ENCODE measurements at places on chromosomes 1 and 21.

DNA sequence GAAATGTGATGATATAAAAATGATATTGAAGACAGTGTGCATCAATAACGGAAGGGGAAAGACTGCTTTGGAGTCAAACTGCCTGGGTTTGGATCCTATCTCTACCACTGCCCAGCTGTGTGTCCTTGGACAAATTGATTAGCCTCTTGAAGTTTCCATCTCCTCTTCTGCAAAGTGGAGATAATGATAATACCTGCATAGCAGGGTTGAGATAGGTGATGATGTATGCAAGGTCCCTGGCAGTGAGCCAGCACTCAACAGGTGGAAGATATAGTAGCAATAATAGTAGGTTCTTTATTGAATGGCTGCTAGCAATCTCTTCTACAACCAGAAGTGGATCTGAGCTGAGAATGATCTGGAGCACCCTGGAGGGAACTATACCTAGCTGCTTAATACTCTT, 166.7 kb downstream of the MIS18A start:
- no peak for DNase-seq

GRCh38 chr1:168513656-168514404, 30.0 kb downstream of the XCL2 start:
- no peak for DNase-seq

DNA sequence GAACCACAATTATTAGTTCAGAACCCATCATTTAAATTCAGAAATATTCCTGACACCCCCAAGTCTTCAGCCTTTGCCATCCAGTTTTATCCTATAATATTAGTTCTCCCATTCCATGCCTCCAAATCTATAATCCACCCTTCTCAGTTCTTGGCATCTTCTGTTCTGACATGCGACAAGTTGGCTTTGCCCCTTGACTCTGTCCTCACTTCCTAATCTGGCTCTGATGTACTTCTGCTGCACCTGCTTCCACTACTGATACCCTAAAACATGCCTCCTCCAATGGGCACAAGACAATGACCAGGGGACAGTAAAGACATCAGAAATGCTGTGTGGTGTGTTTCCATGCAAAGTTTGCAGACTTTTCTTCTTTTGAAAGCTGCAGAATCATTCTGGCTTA, 17.1 kb upstream of the FBXO28 start:
- DNase-seq: no peak

GRCh38 chr1:51014878-51015277, 44.8 kb downstream of the CDKN2C start:
- no peak for DNase-seq

DNA sequence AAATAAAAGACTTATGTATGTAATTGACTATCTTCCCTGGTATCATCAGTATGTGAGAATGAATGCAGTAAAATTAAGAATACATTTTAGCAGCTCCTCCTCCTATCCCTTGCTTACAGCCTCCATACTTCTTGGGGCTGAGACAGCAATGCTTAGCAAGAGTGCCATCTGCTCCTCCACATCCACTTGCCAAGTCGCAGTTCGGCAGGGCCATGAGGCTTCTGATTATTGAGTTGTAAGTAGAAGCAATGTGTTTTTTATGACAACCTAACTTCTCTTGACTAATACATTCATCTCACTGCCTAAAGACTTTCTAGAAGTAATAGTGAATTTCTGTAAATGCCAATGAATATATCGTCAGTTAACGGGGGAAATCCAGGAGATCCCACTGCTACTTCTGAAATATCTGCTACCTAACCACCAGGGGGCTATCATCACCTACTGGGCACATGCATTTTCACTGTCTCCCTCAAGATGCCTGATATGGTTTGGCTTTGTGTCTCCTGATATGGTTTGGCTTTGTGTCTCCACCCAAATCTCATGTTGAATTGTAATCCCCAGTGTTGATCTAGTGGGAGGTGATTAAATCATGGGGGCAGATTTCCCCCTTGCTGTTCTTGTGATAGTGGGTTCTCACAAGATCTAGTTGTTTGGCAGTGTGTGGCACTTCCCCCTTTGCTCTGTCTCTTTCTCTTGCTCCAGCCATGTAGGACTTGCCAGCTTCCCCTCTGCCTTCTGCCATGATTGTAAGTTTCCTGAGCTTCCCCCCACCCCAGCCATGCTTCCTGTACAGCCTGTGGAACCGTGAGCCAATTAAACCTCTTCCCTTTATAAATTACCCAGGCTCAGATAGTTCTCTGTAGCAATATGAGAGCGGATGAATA, 59.6 kb downstream of the EXTL2 start:
- no peak for DNase-seq

GRCh38 chr1:169003864-169004516, 102.5 kb upstream of the ATP1B1 start:
- no peak for DNase-seq

DNA sequence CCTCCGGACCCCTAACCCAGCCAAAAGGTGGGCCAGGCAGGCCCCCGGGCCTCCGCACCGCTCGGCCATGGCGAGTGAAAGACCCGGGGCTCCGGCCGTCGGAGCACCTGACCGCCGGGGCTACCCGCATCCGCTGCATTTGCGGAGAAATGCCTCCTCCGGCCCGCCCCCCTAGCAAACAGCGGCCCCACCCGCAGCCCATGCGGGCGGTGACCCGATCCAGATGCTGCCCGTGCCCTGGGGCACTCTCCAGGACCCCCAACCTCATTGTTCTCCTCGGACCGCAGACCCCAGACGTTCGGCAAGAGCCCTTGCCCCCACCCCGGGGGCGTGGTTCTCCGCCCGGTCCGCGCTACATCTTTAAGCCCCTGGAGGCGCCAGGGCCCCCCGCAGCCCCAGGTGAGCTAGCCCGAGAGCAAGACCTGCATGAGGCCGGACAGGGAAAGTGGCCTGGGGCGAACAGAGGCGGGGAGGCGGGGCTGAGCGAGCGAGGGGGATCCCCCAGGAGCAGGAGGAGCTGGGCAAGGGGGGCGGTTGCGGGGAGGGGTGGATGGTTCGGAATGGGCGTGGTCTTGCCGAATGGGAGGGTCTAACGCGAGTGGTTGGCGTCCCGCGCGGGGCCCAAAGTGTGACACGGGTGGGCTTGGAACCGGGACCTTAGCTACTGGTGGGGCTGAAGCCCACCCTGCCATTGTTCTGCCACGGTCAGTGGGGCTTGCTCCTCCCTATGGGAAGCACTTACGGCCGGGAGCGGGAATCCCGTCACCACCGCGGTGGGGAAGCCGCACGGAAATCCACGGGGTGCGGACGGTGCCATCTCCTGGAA, 6.3 kb upstream of the CRYBG2 start:
- DNase-seq: no peak

DNA sequence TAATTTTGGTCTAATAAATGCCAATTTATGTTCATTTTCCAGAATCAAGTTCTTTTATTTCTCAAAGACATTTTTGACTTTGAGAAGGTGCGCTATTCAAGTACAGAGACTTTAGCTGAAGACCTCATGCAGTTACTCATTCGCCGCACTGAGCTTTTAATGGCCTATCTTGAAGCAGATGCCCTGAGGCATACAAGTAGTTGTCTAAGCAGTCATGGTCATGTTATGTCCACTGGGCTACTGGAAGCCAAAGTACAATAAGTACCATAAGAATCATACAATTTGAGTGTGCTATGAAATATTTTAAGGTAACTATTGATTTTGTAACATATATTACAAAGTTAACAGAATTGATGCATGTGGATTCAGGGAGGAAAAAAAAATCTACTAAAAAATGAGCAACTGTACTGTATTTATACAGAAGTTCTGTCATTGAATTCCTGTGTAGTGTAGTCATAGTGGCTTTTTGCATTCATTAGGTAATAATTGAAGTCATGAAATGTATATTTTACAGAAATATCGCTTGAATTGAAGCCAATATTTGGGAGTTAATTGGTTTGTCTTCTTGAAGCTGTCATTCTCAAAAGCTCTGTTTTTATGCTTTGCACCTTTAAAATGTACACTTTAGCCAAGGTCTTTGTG, 13.5 kb upstream of the NEXN start:
- no peak for DNase-seq

DNA sequence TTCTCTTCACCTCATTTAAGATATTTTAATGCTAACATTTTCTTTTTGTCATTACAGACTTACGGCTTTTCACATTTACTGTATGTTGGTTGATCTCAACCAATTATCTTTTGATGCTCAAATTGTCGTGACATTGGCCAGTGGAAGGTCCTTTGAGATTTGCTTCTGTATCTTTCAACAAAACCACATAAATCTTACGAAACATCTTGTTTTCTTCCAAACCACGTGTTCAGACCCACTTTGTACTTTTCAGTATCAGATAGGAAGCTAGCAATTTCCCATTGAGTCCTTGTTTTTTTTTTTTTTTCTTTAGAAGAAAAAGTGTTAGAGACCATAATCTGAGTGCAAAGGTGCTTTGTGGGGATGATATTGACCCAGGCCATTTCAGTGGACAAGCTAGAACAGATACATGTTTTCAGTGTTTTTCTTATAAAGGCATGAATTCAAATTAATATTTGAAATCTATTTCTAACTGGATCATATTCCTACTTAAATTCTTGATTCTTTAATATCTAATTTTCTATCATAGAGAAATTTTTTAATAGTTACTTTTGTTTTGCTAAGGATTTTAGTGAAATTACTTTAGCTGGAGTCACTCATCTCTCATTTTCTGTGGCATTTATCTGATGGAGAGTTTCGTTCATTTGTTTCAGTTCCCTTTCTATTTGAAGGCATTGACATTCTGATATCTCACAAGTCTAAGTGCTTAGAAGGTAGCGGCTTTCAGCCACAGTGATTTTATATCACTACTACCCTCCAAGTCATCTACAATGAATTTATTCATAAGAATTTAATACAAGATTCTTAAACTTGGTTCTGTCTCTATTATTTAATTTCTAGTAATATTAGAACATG, 26.7 kb downstream of the ATG4C start:
- no peak for DNase-seq

DNA sequence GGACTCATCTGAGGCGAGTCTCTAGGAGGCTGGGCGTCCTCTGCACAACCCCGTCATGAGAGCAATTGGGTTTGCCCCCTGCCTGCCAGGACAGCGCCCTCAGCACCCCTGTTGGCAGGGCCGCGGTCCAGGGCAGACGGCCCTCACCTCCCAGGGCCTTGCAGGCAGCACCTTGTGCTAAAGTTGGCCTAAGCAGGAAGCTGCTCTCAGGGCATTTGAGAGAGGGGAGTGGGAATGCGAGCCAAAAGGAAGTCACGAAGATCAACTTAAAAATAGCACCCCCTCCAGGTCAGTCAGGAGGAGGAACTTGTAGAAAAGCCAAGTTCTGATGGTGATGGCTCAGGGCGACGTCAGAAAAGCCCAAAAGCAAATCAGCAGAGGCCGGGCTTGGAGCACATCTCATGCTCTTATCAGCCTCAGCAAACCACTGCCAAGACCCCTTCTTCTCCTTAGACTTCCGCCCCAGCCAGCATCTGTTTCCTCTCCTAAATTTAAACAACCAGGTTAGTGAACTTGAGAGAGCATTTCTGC, 12.6 kb upstream of the ADORA3 start:
- peak; percentile 14 for DNase-seq

- DNase-seq: no peak
These were observed 96.4 kb downstream of the CAMK2N1 start for GRCh38 chr1:20389571-20389970.

- peak; percentile 19 for DNase-seq
These were observed 49.2 kb upstream of the POFUT2 start for GRCh38 chr21:45336870-45337269.

All from hippocampal formation (tissue), 2 donors.